ENCODE measurements at places on chromosomes 16 and 17.
A peak's percentile ranks its signal among the peaks of the same experiment; 100 is the strongest.

- no peak for DNase-seq
Observed at GRCh38 chr16:72406390-72406789, 234.4 kb upstream of the PMFBP1 start.

DNA sequence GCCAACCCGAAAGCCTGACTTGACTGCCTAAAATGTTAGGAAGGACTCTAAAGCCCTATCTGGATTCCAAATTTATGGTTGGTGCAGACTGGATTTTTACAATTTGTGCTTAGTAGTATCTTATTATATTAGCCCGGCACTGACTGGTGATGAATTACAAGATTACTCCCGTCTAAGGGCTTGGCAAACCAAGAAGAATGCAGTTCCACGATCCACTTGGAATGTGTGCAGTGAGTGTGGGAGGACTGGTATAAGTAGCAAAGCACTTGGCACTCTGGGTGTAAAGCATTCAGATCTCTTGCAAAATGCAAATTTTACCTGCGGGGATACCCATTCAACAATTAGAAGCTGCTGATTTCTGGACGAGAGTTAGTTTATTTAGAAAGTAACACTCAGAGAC is 539.4 kb downstream of the MAF start:
- no peak for DNase-seq

- DNase-seq, result no peak
Observed at GRCh38 chr16:16149710-16150116, 73.6 kb downstream of the ABCC6 start.

DNA sequence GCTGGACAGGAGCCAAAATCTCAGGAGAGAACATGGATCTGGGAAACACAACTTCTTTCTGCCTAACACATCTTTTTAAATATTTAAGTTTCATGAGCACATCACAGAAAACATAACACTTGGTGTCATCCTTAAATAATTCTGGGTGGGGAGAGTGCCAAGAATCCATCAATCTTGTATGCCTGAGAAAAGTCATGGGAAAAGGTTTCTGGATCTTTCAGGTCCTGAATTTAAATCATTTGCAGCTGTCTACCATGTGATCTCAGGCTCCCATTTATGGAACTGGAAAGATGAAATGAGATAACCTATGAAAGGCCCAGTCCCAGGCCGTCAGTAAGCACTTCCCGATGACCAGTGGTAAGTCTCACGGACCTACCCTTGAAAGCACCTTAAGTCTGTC is 15.1 kb downstream of the CDH11 start:
- peak; percentile 64 for DNase-seq

DNA sequence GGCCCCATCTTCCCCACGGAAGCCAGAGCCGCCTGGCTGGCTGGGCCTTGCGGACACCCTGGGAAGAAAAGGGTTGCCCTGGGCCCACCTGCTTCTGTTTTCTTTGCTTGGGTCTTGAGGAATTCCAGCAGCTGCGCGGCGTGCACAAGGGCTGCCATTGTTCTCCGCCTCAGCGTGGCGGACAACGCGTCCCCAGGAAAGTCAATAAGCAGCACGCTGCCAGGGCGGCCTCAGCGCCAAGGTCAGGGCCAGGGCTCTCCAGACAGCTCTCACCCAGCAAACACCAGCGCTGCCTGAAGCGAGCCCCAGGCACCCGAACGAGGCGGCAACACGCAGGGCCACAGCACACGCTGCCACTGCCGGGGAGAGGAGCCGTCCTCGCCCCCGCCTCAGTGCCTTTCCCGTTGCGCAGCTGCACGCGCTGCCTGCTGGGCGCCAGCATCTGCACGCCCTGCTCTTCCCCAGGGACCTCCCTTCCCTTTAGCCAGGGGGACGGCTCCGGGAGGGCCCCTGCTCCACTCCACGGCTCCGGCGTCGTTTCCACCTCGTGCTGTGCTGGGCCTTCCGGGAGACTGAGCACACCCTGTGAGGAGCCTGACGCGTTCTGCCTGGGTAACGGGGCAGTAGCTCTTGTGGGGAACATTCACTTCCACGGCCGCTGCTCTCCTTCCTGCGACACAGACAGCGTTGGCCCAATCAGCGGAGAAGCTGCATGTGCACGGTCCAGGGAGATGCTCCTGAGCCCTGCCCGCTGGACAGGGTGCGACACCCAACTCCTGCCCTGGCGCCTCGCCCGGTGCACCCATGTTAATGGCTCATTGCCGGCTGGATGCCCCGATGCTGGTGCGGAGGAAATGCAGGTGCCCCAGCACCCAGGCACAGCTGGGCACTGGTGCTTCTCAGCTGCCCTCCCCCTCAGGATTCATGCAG is 57.8 kb downstream of the LMF1 start:
- peak; percentile 93 for DNase-seq

- DNase-seq, result peak; percentile 89
Observed at GRCh38 chr17:752620-753219, 656 bp upstream of the GEMIN4 start.

- DNase-seq, result no peak
Observed at GRCh38 chr17:57808882-57809281, 41.0 kb downstream of the MRPS23 start.

GRCh38 chr17:81376946-81377714 is 18.1 kb upstream of the BAHCC1 start:
- no peak for DNase-seq

- DNase-seq, result peak; percentile 53
Observed at GRCh38 chr16:1745900-1746692, 25.2 kb downstream of the NME3 start.

- DNase-seq, result no peak
Observed at GRCh38 chr16:56259425-56259779, 68.1 kb downstream of the GNAO1 start.

DNA sequence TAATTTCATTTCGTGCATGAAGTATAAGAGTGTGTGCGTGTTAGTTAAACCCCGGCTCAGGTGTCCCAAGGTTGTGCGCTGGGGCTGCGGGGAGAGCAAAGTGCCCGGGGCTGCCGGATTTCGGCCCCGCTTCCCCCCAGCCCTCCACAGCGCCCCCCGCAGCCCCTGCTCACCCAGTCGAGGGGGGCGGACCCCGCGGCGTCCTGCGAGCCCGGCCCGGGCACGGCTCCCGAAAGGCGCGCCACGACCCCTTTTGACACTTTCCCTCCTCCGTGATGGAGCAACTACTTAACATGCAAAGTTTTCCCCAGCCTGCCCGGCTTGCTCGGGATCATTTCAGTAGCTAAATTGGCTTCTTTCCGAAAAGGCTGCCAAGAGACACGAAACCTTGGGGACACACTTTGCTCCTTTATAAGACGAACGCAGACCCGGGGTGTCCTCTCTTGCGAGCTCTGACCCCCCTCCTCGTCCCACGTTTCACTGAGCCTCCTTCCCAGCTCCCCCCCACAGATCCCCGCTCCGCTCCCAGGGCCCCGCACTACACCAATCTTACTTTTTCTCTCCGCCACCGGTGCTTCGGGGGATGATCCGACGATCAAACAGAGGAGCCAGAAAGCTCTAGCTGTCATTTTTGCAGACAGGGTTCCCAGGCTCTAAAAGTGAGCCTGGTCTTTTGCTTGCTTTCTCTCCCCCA is 552 bp downstream of the C17orf58 start:
- DNase-seq, result peak; percentile 49

DNA sequence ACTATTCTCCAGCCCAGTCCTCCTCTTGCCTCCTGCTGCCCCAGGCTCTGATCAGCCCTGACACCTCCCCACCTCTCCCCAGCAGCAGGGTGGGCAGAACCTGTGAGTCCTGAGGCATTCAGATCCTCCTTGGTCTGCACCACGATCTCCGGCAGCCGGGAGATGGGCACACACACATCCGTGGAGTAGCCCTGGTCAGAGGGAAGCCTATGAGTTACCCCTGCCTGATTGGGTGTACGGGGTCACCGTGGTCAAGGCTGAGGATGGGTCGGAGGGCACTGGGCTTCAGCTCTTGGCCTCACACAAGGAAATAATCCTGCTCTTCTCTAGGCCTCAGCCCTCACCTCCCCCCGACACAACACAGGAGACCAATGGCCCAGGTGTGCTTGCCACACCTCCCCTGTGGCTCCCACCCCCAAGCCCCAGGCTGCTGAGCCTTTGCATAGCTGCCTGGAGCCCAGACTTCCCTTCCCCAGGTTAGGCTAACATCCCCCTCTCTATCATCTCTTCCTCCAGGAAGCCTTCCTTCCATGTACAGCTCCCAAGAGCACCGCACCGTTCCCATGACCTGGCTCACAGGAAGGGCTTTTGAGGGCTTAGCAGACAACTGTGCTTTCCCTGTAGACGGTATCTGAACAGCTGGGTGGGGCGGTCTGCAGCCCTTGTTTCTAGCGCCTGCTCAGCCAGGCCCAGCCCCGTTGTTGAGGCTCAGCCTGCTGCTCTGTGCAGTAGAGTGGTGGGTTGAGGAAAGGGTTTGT is 3.7 kb downstream of the LDHD start:
- peak; percentile 60 for DNase-seq

DNA sequence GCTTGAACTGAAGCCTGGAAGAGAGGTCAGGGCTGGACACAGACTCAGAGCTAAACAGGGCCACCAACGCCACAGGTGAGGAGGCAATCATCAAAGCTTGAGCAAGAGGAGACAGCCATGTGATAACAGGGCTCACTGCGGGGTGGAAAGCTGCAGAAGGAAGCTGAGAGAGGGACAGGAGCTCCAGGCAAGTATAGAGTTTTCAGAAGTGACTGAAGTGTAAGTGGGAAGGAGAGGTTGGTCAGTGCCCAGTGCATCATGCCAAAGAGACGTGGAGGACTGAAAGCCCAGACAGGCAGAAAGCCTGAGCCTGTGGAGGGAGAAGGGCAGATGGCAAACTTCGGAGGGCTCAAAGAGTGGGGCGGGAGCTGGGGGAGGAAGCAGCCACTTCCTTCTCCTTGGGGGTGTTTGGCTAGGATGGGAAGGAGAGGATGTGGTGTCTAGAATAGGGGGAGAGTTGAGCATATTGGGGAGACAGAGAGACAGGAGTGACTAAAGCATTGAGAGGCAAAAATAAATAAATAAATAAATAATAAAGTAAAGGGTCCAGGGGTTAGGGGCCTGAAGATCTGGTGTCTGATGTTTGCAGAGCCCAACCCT is 2.6 kb downstream of the KIFC3 start:
- no peak for DNase-seq

- peak; percentile 82 for DNase-seq
Observed at GRCh38 chr17:48577946-48578615, at the start of gene HOXB4. Gene HOXB4 (minus strand): TSS chr17:48578350. CDS start chr17:48578319, 31 bp downstream.

- no peak for DNase-seq
Observed at GRCh38 chr16:1470481-1471251, 4.2 kb downstream of the CLCN7 start.

DNA sequence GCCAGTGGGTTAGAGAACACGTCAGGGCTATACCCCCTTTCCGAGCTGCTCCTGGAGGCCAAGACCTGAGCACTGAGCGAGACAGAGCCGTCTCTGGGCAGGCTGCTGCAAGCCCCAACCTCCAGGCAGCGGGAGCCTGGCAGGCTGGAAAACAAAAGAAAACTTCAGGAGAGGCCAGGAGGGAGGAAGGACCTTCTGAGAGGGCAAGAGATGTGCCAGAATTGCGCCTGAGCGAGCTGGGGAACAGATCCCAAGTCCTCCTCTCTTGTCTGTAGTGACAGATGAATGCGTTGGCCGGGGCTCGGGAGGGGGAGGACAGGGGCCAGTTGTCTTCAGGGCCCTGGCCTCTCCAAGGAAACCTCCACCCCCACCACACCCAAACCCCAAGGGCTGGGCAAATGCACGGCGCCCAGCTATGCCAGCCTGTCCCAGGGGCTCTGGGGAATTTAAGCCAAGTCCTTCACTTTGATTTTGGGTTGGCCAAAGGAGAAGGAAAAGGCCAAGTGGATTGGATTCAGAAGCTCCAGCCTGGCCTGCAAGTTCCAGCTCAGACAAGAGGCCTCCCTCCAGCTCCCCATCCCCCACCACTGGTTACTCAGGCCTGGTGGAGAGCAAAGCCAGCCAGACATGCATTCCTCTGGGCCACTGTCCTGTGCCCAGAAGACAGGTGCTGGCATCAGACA is 18.1 kb downstream of the SDK2 start:
- DNase-seq, result peak; percentile 89

DNA sequence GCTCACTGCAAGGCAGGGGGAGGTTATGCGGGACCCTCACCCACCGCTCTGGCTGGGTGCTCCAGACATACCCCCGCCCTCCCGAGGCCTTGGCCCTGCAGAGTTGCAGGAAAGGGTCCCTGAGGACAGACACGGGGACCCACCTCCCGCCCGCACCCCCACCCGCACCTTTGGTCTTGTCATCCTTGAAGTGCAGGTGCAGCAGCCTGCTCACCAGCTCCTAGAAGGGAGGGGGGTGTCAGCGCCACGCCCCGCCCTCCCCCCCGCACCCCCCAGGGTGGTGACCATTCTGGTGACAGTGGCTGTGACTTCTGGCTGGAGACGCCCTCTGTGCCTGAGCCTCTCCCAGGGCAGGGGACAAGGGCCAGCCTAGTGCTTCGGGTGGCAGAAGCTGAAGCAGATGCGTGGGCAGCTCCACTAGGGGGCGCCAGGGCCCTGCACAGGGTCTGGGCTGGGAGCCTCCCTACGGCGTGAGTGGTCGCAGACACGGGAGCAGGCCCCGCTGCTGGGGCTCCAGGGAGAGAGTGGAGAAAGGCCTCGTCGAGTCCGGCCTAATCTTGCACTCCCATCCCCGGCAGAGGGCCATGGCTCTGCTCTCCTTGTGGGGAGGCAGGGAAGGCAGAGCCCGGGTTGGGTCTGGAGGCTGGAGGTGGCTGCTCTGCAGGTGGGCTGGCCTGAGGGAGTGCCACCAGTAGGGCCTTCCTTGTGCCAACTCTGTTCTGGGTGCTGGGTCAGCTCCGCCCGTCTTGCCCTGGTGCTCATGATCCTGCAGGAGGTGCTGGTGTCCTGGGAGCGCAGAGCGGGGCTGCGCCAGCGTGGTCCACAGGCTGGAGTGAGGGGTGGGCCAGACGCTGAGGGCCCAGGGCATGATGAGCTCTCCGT is 2.7 kb downstream of the CENPX start:
- DNase-seq, result no peak

GRCh38 chr17:7538891-7539545 is 9.8 kb upstream of the TNFSF12 start:
- DNase-seq, result no peak

- no peak for DNase-seq
Observed at GRCh38 chr16:66378741-66379570, 12.5 kb downstream of the CDH5 start.

DNA sequence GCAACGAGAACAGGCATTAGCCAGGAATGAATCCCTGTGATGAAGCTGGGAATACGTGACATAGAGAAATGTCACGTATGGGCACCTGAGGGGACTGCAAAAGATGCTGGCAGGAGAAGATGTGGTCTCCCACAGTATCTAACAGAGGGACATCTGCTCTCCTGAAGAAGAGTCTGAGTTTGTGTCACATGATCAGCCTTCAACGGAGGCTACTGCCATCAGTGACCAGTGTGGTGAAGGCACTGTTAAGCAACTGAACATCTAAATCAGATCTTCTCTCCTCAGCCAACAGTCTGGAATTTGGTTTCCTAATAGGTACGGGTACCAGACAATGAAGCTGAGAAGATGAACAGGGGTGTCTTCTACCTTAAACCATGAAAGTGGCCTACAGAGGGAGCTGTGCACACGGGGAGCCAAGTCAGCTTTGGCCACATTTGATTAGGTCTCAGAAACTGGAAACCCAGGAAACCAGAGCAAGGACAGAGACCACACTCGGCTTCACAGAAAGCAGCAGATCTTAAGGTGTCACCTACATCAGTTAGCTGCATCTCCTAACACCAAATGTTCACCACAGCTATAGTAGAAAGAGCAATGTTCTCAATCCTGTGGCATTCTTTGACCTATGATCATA is 41.8 kb downstream of the BRD7 start:
- peak; percentile 46 for DNase-seq
